ENCODE measurements at places on chromosomes 11 and 22.

DNA sequence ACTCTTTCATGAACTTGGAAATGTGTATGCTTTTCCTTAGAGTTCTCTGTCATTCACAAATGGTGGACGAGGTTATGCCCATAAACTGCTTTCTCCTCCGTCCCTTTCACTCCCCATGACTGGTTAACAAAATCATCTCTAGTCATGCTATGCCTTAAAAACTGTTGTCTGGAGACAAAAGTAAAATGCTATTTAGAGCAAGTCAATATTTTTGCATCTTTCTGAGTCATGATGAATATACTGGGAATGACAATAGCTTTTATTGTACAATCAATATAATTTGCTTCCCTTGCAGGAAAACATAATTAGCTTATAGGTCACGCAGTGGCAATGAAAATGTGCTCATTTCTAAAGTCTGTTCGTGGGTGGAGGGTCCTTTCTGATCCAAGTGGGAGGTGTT is 216.7 kb upstream of the SORL1-AS1 start:
- no peak for DNase-seq

DNA sequence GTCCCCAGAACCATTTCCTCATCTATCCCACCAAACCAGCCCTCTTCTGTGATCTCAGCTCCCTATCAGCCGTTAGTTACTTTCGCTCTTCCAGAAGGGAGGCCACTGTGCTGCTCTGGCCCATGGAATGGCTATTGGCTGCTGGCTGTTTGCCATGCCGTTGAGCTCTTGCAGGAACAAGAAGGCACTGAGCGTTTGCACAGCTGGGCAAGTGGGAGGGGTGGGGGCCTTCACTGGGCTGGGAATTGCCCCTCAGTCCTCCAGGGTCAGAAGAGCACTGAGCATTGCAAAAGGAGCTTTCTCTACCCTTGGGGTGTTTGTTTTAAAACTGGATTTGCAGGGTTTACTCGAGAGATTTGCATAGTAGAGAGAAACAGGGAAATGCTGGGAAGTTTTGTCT is 129.0 kb upstream of the PARVA start:
- DNase-seq = no peak

- no peak for DNase-seq
These were observed 86.3 kb downstream of the ETS1 start for GRCh38 chr11:128501008-128501407.

DNA sequence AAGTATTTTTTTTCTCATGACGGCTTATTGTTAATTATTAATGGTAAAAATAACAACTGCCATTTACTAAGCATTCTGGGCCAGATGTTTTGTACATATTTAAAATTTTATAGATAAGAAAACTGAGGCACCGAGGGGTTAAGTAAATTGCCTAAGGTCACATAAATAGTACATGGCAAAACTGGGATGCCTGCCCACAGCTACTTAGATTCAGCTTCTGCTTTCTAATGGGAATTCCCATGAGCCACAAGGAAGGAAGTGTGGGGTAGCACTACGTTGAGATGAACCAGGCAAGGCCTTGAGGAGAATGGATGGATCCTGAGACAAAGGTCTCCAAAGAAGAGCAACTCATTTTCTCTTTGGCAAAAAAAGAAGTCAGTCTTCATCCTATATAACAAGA is 11.9 kb upstream of the PHF21A start:
- no peak for DNase-seq

DNA sequence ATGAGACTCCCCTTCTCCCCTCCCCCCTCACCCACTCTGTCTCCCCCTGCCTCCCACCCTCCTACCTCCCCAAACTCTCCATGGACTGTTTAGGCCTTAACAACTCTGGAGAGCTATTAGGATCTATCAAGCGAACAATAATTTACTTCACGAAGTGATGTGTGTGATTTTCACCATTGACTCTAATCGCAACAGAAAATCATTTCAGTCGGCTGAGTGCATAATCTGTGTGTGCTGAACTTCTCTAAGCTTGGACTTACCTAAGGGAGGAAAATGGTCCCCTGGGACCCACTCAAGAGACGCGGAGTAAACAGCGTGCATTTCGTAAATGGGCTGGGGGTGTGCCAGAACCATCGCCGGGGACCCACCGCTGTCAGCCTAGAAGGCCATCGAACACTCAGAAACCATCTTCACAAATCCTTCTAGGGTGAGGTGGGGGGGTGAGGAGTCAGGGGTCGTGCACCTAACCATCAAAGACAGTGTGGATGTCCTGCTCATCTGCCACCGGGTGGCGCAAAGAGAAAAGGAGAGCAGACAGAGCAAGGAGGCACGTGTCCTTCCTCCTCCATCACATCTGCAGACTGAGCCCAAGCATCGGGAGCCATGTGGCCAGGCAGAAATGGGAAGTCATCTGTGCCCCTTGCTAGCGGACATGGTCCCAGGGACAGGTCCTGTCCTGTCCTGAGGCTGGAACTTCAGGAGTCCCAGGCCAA is 62.1 kb upstream of the NUP50 start:
- DNase-seq = peak; percentile 12

- no peak for DNase-seq
These were observed 28.4 kb downstream of the PC start for GRCh38 chr11:66929753-66930152.

DNA sequence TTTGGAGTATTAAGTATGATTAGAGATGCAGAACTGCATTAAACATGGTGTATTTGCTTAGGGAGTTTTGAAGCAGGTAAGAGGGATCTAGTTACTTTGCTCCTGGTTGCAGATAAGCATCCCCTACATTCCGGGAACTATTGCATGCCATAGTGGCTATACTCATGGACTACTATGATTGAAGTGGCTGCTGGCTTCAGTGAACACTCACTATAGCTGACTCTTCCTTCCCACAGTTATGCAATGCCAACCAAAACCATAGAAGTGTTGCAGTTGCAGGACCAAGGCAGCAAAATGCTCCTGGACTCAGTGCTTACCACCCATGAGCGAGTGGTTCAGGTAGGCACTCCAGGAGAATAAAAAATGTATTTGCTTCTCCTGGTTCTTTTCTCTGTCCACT is 17.0 kb downstream of the COA4 start:
- no peak for DNase-seq

GRCh38 chr22:19767427-19768341 is 7.1 kb downstream of the TBX1 start:
- no peak for DNase-seq

GRCh38 chr11:67436459-67437081 is 912 bp downstream of the PTPRCAP start:
- DNase-seq = no peak

All from hematopoietic multipotent progenitor cell treated with erythropoietin and hydrocortisone succinate and interleukin-3 and kit ligand, for 17 days (in vitro differentiated cells).